ENCODE measurements at places on chromosomes 4 and X.

GRCh38 chr4:119136546-119136945 lies 914 bp downstream of the MYOZ2 start:
- DNase-seq, result no peak

- DNase-seq, result no peak
Measured at GRCh38 chr4:1207157-1207470, 34.7 kb upstream of the SPON2 start.

GRCh38 chrX:115940888-115941332 lies 229.6 kb upstream of the AGTR2 start:
- peak; percentile 7 for DNase-seq

DNA sequence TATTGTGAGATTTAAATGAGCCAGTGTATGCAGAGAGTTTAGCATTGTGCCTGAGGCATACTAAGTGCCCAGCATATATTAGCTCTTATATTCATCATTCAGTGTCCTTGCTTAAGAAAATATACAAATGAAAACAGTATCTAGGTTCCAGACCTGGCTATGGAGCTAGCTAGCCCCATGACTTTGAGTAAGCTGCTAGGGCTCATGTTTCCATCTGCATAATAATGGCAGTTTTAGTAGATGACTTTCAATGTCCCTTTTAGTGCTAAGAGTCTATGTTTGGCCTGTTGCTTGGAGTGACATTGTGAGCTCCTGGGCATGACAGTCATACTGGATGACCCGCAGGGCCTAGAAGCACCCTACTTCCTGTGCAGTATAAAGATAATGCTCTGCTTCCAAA lies 435.3 kb downstream of the ZIC3 start:
- no peak for DNase-seq

- no peak for DNase-seq
Measured at GRCh38 chr4:40225497-40225896, 28.7 kb downstream of the RHOH start.

DNA sequence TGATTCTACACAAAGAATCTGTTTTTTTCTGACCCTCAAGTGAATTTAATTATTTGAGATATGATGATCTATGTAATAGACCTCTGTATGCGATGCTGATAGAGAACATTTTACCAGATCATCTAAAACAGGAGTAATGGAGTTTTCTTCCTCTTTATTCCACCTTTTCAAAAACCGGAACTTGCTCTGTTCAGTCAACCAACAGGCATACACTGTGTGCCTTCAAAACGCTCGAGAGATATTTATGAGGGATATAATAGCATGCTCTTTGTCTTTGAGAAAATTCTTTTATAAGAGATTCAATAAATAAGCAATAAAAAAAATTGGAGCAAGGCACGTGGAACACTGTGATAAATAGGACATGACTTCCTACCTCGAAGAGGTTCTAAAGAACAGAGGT lies 2.0 kb downstream of the NYX start:
- DNase-seq, result no peak

DNA sequence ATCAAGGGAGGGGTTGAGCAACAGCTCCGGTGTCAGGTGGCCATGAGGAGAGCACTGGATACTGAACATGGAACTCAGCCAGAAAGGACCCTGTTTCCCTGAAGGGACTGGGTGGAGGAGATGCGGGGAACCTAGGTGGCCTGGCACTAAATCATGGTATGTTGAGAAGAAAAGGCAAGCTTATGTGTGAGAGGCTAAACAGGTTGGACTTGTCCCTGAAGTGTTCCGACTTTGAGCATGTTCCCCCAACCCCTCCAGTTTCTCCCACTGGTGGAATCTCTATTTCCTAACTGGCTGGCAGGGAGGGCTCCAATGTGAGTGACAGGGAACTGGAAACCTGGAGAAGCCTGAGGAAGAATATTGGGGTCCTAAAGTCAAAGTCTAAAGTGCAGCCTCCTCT lies 69.5 kb downstream of the PLAC1 start:
- DNase-seq, result no peak

GRCh38 chr4:95250544-95251137 lies 298.1 kb downstream of the UNC5C start:
- DNase-seq, result no peak

GRCh38 chrX:10135561-10136399 lies 21.0 kb upstream of the CLCN4 start:
- no peak for DNase-seq

GRCh38 chr4:4217113-4217512 lies 9.6 kb downstream of the OTOP1 start:
- DNase-seq, result no peak

GRCh38 chr4:109559625-109559982 lies 442 bp upstream of the MCUB start:
- no peak for DNase-seq

- no peak for DNase-seq
Measured at GRCh38 chr4:173935622-173936405, 347.7 kb downstream of the FBXO8 start.

DNA sequence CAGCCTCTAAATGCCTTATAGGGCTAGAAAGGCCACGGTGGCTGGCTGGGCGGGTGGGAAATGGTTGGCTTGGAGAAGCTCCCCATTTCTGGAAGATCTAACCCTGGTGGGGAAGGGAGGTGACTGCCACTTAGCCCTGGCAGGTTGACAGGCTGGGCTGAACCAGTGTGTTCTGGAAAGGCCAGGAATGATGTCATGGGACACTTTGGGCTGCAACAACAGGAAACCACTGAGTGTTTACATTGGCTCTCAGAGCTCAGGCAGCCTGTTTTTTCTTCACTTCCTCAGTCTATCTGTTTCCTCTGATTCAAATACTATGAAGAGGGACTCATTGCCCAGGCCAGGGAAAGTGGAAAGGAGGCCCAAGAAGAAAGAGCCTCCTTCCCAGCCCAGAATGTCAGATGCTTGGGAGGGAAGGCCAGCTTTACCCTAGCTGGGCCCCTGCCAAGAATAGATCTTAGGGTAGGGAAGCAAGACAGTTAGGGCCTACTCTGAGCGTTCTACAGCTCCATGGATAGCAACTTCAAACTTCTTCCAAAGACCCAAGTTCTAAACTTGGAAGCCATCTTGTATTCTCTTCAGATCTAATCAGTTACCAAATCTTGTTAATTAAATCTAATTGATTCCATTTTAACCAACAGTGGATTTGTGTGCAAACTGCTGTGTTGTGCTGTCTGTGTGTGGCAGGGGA lies 65.8 kb upstream of the MSN start:
- DNase-seq, result peak; percentile 38

DNA sequence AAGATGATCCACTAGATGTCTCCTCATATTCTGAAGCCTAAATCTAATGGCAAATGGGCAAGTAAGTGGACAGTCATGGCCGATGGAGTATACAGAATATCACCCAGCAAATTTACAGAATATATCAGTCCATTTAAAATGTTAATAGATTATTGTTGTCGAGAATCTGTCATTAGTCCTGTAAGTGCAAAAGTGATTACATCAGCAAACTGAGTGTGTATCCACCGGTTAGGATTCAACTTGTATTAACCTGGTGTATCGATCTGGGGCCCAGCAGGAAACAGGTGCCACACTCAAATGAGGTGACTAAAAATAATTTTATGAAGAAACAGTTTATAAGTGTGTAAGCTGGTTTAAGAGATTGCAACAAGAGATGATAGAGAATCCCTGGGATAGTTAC lies 367.9 kb upstream of the FAM47C start:
- DNase-seq, result no peak

DNA sequence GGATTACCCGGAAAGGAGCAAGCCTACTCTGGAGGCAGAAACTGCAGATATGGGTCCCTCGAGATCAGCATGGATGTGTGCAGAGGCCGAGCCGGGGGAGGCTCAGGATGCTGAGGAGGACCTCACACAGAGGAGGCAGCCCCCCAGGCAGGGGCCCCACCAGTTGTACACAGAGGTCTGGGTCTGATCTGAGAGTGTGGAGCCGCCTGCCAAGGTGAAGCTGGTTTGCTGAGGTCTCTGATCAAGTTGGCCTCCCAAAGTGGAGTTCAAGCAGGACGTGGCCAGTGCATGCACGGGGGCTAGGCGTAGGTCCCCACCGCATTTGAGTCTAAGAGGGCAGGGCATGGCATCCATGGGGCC lies 35.0 kb downstream of the ACOX3 start:
- no peak for DNase-seq

DNA sequence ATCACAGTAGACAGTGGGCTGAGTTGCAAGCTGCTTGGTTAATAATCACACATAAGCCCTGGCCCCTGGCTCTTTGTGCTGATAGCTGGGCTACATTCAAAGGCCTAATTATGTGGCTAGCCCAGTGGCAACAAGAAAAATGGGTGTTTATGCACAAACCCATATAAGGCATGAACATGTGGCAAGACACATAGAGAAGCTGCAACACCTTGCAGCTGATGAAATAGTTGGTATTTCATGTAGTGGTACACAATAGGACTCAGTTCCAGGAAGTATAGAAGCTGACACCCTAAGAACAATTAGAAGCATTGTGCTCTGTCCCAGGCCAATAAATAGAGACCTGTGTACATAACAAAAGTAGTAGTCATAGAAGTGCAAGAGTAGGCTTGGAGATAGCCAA lies 14.6 kb upstream of the ZNF630 start:
- DNase-seq, result no peak

DNA sequence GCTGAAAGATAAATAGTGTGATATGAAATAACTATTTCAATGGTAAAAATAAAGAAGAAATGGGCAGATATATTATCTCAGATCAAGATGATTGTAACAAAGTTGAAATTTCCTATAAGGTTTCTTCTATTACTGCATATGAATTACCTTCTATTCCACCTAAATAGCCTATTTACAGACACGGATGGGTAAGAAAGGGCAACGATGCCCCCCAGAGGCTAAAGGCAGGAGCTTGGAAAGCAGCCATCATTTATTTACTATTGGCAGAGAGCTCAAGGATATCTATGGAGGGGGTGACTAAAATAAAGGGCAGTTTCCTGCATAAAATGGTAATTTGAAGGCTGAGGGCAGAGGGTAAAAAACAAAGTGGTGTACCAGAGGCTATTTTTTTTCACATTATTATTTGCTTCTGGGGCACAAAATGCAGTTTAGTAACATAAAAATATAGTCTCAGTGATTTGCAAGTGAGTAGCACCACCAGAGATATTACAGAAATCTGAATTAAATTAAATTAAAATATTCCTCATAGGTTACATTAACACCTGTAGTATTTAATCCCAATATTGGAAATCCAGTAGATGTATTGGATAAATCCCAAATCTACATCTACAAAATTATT lies 123.1 kb downstream of the BTC start:
- DNase-seq, result peak; percentile 6

GRCh38 chrX:47796433-47796906 lies 40.2 kb upstream of the ZNF81 start:
- DNase-seq, result no peak

GRCh38 chr4:183971929-183972490 lies 66.9 kb downstream of the STOX2 start:
- DNase-seq, result no peak

- no peak for DNase-seq
Measured at GRCh38 chrX:97308171-97308570, 424.5 kb downstream of the RPA4 start.

DNA sequence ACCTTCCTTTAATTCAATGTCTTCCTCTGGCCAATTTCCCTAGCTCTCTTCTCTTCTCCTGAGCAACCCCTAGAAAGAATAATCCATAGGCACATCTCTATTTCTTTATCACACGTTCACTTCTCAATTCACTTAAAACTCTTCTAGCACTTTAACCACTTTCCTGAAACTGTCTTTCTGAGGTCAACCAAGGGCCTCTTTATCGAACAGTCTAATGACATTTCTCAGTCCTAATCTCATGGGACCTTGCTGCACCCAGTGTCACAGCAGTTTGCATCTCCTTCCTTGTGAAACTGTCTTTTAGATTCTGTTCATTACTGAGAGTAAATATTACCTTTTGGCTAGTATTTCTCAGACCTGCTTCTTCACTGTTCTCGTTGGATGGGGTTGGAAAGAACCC lies 285.3 kb upstream of the RASGEF1B start:
- DNase-seq, result no peak

DNA sequence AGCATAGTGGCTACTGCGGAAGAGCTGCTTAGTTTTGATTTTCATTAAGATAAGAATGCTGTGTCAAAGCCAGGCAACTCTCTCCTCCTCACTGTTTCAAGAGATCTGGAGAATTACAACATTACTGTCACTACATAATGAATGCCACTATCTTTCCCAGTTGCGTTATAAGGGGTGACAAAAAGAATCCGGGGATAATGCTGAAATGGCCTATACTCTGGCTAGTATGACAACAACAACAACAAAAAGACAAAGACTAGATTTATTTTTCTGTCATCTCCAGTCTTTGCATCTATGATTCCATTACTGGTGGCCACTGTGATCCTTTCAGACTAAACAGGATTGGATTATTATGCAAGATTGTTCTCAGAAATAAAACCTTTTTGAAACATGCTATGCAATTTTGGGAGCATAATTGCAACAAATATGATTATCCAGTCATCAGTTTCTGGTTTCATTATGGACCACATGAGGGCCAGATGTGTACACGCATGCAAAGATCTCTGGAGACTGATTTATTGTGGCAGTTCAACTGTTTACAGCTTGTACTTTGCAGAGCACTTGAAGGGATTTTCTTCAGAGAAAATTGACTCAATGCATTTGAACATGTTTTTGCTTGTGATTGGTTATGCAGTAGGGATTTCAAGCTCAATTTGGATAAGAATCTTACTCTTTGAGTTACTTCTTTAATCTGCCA lies 31.1 kb upstream of the SPANXB1 start:
- no peak for DNase-seq

GRCh38 chr4:62544428-62544827 lies 1344.3 kb downstream of the ADGRL3 start:
- DNase-seq, result no peak

- no peak for DNase-seq
Measured at GRCh38 chr4:86608757-86609375, 14.8 kb downstream of the PTPN13 start.

GRCh38 chrX:40167850-40168479 lies 70.2 kb upstream of the BCOR start:
- DNase-seq, result no peak

DNA sequence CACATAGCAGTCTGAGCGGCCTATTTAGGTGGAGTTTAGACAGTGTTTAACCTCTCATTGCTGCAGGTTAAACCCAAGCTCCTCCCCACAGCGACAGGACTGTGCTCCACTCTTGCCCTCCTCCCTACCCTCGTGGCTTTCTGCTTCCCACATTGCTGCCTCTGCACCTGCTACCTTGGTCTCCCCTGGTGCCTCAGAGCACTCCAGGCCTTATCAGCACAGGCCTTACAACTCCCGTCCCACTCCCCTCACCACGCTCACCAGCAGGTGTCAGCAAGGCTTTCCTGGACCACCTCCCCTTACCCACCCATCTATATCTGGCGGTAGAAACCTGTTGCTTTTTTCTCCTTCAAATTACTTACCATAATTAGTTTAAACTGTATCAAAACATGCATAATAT lies 18.6 kb downstream of the HELT start:
- DNase-seq, result no peak

DNA sequence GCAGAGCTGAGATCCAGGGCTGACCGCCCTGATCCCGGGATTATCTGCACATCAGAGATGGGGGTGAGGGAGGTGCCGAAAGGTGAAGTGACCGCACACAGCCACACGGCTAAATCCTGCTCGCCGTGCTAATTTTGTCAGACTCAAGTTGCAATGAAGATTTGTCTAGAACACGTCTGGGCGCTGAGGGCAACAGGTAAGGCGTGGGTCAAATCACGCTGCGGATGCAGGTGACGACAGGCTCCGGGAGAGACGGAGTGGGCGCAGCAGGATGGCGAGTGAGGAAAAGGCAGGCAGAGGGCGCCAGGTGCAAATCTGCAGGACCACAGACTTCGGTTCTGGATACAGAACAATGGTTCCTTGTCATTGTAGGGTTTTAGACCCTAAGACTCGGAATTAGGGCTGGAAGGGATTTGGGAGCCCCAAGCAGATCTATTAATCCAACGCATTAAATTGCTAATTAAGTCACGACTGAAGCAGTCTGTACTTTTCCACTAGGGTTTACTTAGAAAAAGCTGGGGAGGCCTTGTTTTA lies 1.9 kb upstream of the TBC1D14 start:
- DNase-seq, result no peak

Data from stimulated activated CD8-positive, alpha-beta memory T cell treated with anti-CD3 and anti-CD28 coated beads, Interleukin-7, amount 100 ng/mL, for 4 hours (primary cell).